Hypothalamus (tissue), 51 donors: ENCODE measurements at places on chromosomes 4 and X.
A peak's percentile ranks its signal among the peaks of the same experiment; 100 is the strongest.

- DNase-seq = no peak
Measured at GRCh38 chr4:52234561-52235440, 183.7 kb downstream of the SPATA18 start.

DNA sequence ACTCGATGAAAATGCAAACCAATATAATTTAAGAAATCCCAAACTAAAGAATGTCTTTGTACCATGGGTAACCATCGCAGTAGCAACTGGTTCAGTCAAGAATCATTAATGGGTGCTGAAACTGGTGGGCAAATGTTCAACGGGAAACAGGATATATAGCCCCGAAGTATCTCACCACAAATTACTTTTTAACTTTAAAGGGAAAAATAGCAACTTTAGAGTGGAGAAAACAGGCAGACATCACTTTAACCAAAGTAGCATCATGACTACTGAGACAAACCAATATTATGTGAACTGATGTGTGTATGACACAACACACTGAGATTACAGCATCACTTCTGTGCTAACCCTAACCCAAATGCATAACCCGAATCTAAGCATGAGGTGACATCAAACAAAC, 33.8 kb upstream of the SLAIN2 start:
- no peak for DNase-seq

GRCh38 chr4:38255572-38255971, 295.4 kb downstream of the PTTG2 start:
- DNase-seq = no peak

- no peak for DNase-seq
Measured at GRCh38 chr4:17027495-17027894, 129.1 kb upstream of the LDB2 start.

GRCh38 chr4:80500613-80501012, 165.1 kb downstream of the CFAP299 start:
- no peak for DNase-seq

DNA sequence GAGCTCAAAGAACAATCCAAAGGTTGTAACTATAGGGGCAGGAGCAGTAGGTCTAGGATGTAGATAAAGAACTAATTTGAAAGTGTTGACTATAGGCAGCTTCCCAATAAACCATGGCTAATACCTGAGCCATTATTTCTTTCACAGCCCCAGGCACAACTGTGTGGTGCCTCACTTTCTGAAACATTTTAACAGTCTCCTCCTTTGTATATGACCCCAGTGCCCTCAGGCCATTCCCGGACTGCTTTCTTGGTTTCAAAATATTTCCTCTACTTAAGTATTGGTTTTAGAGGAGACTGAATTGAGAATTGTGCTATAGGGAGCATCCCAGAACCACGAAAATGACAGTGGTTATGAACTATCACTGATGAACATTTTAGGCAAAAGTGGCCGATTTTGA, 728.7 kb downstream of the IL1RAPL1 start:
- no peak for DNase-seq

- DNase-seq = no peak
Measured at GRCh38 chr4:168859888-168860694, 150.0 kb downstream of the CBR4 start.

GRCh38 chr4:66294638-66295037, 624.3 kb upstream of the EPHA5 start:
- DNase-seq = no peak

DNA sequence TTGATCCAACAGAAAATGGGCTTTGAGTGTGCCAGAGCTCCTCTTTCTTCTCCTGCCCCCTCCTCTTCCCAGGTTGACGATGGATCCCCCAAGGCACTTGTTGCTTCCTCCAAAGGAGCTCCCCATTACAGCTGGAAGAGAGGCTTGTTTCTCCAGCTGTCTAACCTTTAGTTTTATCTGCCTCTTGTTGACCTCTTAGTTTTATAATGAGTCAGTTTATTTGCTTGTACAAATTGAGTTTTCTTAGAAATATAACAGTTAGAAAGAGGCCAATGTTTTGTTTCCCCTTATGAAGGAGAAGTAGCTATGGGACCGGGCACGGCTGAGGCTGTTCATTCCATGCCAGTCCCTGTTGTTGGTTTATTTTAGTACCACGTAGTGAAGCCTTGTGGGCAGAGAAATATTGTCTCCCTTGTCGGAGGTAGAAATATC, 158.2 kb downstream of the SPRY1 start:
- no peak for DNase-seq

GRCh38 chr4:118113220-118113619, 78.9 kb downstream of the NDST3 start:
- DNase-seq = no peak

GRCh38 chrX:97168646-97169045, 284.9 kb downstream of the RPA4 start:
- no peak for DNase-seq

- peak; percentile 37 for DNase-seq
Measured at GRCh38 chr4:159248384-159249178, 145.7 kb downstream of the RAPGEF2 start.

GRCh38 chr4:20868108-20868507, 167.8 kb downstream of the PACRGL start:
- no peak for DNase-seq
